CD4-positive, CD25-positive, alpha-beta regulatory T cell (primary cell): ENCODE measurements at places on chromosomes 5 and 9. TPM values are rescaled to one million over a fixed set of nuclear protein-coding genes. Genes with fewer than 3 reads are reported as not detected.

GRCh38 chr5:105828821-105829220, 1841.9 kb downstream of the EFNA5 start:
- no peak for DNase-seq

- no peak for DNase-seq
These were observed 97.0 kb upstream of the COL5A1 start for GRCh38 chr9:134544388-134545214.

- DNase-seq = no peak
These were observed 5.0 kb downstream of the PRUNE2 start for GRCh38 chr9:76900884-76901440.

GRCh38 chr9:100700689-100701318, 122.9 kb downstream of the CAVIN4 start:
- DNase-seq = no peak

DNA sequence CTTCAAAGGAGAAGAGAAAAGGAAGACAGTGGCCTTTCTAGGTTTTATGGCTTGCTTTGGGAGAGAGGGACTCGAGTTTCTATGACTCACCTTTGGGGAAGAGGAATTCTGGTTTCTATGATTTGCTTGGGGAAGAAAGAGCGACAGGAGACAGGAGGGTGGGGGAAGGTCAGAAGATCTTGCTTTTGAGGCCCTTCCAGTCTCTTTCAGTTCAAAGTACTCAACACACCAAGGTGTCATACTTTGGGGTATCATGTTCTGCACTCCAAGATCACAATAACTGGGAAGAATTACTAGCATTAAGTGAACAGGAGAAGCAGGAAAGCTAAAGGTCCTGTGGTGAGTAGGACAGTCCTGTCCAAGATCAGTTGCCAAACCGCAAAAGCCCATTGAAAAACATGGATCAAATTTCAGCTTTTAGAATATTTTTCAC, 324.5 kb downstream of the ARHGEF28 start:
- no peak for DNase-seq

DNA sequence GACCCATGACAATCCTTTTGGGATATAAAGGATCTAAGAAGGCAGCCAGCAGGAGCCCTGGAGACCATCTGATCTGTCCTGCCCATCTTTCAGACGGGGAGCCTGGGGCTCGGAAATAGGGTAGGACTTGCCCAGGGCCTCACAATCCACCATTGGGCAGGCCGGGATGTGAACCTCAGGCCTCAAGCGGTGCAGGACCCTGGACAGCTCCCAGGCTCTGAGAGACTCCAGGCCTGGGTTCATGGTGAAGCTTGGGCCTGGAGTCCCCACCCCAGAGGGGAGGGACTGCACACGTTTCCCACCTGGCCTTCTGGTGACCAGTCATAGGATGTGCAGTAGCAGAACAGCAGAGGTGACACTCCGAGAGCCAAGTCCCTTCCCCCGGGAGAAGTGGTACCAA, 36.6 kb upstream of the RAPGEF1 start:
- DNase-seq = no peak

DNA sequence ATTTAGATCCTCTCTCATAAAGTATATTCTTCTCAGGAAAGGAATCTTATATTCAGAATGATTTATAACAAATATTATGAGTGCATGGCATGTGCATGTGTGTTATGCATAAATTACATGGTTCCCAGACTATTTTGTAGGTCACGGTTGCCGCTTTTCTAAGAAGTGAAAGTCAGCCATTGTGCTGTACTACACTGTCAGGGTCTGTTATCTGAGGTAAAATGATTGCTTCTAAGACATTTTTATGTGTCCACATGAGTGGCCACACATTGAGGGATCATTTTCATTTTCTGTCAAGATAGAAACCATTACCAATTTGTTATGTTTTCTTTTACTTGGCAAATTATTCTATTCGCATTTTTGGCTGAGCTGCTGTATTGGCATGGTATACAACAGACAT, 210.8 kb downstream of the CWC27 start:
- DNase-seq = no peak

DNA sequence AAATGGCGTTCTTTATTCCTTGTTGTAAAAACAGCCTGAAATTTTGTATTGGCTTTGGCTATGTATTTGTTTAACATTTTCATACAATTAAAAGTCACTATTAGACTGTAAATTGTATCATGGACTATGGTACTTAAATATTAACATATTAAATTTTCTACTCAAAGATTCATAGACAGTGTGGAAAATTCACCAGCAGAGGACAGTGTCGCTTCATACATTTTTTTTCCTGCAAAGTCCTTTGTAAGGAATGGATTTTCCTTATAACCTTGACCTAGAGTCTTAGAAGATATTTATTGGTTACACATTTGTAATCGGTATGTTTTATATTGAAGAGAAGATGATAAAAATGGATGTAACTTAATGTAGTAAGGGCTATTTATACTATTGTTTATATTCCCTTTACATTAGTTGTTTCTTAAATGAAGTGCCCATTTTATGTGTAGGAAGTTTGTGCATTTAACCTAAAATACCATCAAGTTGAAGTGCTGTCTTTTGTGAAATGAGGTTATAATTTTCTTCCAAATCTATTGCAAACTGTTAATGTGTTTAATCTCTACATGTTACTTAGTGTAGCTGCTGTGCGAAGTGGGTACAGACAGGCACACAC, 150.1 kb downstream of the KDM4C start:
- no peak for DNase-seq

DNA sequence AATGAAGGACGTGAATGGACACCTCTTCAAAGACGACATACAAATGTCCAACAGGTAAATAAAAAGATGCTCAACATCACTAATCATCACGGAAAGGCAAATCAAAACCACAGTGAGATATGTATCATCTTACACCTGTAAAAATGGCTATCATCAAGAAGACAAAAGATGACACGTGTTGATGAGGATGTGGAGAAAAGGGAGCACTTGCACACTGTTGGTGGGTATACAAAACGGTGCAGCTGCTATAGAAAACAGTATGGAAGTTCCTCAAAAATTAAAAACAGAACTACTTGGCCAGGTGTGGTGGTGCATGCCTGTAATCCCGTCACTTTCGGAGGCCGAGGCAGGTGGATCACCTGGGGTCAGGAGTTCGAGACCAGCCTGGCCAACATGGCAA, 47.9 kb downstream of the STK10 start:
- DNase-seq = no peak

FABP6 gene
- polyA plus RNA-seq = not detected

DNAJC25 gene
- 2.8 TPM for polyA plus RNA-seq

PCDHGB6 gene
- polyA plus RNA-seq = not detected
